Urinary bladder (tissue), 4 donors: ENCODE measurements at places on chromosomes 4 and X.

- no peak for DNase-seq
Observed at GRCh38 chrX:107448998-107449835, at the start of gene FRMPD3. TSS of gene FRMPD3 (plus strand) at chrX:107449652. CDS start at chrX:107526589, 76,937 bp downstream.

GRCh38 chrX:56233682-56234081 lies 1.5 kb downstream of the KLF8 start:
- DNase-seq = no peak

- DNase-seq = no peak
Observed at GRCh38 chr4:8044699-8045098, 105.0 kb upstream of the AFAP1 start.

DNA sequence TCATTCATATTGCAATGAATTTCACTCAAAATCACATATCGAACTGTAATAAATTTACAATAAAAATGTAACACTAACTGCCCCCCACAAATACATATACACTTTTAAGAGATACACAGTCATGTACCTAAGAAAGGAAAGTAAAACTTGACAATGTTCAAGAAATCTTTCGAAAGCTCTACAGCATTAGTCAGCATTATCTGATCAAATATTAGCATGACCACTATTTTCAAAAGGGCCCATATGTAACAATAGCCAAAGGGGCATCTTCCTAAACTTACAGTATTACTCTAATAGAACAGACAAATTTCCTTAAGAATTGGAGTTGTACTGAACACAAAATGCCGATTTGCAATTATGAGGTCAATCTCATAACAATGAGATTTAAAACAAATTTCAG lies 51.8 kb downstream of the STX18 start:
- no peak for DNase-seq
